ENCODE measurements at places on chromosomes 12 and 14. TPM values are rescaled to one million over a fixed set of nuclear protein-coding genes. Genes with fewer than 3 reads are reported as not detected.

The NCOR2 gene
- 122 TPM for total RNA-seq

The CLEC2A gene
- total RNA-seq = not detected

The GZMH gene
- total RNA-seq = not detected

The ITGA7 gene
- total RNA-seq = 184 TPM

The RND1 gene
- total RNA-seq = 0.26 TPM
